ENCODE measurements at places on chromosomes 5 and 9. TPM values are rescaled to one million over a fixed set of nuclear protein-coding genes. Genes with fewer than 3 reads are reported as not detected.

GRCh38 chr9:37700131-37700530 is 49.4 kb downstream of the FRMPD1 start:
- no peak for DNase-seq

- DNase-seq: no peak
Observed at GRCh38 chr5:40481241-40481640, 198.5 kb upstream of the PTGER4 start.

- no peak for DNase-seq
Observed at GRCh38 chr5:124605541-124605940, 140.9 kb downstream of the ZNF608 start.

DNA sequence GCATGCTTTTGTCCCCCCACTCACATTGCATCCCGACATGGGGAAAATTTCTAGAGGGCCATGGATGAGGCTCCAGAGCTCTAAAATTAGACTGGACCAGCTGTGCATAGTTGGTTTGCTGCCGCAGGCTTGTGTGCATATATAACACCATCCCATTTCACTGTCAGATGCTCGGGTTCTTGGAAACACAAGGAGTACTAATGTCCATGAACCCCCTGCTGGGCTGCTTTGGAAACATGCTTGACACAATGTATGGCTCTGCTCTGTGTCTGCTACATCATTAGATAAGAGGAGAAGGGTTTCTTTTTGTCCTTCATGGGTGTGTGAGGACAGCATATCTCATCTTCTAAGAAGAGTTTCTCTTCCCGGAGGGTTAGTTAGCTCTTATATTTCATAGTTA is 292.1 kb upstream of the RORB start:
- peak; percentile 9 for DNase-seq

DNA sequence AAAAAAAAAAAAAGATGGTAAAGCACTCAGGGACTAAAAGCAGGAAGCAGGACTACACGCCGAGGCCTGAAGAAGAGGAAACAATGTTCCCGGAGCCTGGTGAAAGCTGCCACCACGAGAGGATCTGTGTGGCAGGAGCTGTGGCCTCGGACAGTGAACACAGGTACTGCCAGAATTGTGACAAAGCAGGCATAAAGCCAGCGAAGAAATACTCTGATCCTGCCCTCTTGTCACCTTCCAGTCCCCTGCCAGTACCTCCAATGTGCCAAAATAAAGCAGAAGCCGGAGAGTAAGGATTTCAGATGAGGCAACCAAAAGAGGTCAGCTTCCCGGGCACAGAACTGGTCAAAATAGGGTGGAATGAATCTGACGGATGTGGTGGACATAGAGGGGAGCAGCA is 211.5 kb upstream of the TARS1 start:
- DNase-seq: no peak

DNA sequence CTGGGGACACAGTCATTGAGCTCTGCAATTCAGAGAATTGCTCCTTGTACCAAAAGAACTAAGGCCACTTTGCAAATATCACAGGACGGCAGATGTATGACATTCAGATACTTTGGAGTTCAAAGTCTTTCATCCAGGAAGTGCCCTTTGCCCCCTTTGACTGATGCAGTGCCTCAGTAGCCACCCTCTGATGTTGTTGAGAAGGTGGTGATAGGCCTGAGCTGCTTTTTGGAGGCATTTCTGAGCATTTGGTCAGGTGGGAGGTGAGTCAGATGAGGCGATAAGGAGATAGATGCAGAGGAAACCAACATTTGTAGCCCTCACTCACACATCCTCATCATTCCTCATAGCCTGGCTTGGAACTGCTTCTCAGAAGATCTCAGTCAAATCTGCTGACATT is 63.4 kb downstream of the ANGPTL2 start:
- DNase-seq: no peak

DNA sequence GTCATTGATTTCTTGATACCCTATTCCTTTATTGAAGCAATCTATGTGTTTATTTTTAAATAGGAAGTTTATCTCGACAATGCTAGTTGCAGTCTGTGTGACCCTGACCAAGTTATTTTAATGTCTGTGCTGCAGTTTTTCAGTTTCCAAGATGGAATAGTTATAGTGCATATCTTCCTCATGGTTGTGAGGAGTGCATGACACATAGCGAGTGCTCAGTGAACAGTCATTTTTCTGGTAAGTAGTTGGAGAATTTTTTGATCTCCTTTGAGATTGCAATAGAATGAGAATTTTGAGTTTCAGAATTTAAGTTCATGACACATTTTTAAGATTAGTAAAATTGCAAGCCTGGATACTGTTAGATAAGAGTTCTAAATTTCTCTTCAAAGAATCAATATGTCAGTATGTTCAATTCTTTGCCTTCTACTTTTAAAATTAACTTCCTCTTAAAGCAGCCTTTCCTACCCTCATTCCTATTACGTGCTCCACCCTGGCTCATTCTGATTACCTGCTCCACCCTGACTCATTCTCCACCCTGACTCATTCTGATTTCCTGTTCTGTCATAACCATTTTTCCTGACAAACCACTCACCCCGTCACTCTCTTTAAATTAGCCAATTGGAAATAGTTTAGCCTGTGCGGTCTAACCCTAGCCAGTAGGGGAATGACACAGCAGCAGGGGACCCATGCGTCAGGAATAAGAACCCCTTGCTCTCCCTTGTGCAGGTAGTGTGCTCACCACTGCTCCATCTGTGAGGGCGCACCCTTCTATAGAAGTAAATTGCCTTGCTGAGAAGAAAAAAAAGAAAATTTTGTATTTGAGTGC is 30.7 kb downstream of the SPIN1 start:
- DNase-seq: peak; percentile 10

DNA sequence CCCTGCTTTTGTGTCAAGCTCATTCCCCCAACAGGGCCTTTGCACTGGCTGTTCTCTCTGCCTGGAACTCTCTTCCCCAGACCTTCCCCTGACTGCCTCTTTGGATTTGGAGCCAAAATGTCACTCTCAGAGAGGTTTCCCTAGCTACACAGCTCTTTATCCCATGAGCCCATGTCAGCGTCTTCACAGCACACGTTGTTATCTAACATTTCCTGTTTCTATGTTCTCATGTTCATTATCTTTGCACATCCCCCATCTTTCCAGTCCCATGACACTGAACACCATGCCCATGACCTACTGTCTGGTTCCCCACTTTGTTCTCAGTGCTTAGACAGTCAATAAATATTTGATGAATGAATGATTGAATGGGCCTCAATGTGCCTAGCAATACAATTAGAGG is 26.3 kb upstream of the ARSI start:
- no peak for DNase-seq

GRCh38 chr5:127551410-127552041 is 34.1 kb downstream of the PRRC1 start:
- DNase-seq: no peak

DNA sequence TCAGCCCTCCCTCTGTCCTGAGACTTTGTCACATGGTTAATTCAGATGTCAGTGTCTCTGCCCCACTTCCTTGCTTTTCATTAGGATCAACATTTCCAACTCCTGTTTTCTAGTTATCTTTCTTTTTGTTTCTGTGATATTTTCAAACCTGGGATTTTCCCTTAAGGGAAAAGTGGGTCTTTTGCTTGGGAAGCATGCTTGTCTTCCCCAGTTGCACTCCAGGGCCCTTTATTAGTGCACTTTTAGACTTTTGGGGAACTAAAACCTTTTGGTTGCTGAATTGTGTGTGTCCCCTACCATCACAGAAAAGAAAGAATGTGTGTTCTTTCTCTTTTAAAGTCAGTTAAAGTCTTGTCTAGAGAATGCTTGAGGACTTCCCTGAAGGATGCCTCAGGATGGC is 18.4 kb upstream of the GDNF start:
- no peak for DNase-seq

DNA sequence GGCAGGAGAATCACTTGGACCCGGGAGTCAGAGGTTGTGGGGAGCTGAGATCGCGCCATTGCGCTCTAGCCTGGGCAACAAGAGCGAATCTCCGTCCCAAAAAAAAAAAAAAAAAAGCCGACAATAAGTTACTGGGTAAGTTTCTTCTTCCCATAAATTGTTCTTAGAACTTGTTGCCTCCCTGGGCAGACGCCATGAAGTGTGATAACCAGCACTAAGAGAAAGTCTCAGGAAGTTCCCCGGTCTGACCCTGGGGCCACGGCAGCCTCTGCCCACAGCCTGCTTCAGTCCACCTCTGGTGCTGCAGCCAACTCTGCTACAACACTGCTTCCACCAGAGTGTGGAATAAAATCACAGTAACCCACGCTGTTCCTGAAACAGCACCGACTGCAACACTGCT is 19.1 kb downstream of the LPCAT1 start:
- DNase-seq: no peak

DNA sequence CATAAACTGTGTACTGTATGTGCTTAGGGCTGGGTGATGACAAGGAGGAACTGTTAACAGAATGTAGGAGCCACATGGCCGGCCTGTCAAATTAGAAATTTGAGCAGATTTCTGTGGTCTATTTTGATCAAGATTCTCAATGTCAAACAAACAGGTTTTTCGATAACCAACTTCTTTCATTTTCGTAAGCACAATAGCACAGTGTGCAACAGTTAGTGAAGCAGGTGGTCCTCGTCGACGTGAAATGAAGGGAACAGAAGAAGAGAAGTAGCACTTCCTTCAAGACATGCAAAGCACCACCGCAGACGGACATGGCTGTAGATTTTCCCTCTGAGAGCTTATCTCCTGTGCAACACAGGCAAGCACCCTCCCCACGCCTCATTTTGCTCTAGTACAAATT is 252.1 kb downstream of the CRB2 start:
- DNase-seq: no peak

- peak; percentile 84 for DNase-seq
Observed at GRCh38 chr9:129026442-129027223, 1.5 kb downstream of the SH3GLB2 start.

Gene PHF24
- not detected for total RNA-seq

Gene GFI1B
- total RNA-seq: not detected

Gene GDNF
- total RNA-seq: not detected

Gene RANBP3L
- total RNA-seq: not detected

Gene ADAMTS6
- total RNA-seq: 21.6 TPM

Gene GABRA1
- not detected for total RNA-seq

Gene TOMM5
- 224 TPM for total RNA-seq

Gene SLC36A2
- not detected for total RNA-seq

Gene GPR150
- not detected for total RNA-seq

Gene TNFSF8
- not detected for total RNA-seq

Data from HT-29 (cell line).